Inflammatory macrophage treated with lipopolysaccharide for 4 hours (primary cell): ENCODE measurements at places on chromosomes 2 and 18.
A peak's percentile ranks its signal among the peaks of the same experiment; 100 is the strongest.

DNA sequence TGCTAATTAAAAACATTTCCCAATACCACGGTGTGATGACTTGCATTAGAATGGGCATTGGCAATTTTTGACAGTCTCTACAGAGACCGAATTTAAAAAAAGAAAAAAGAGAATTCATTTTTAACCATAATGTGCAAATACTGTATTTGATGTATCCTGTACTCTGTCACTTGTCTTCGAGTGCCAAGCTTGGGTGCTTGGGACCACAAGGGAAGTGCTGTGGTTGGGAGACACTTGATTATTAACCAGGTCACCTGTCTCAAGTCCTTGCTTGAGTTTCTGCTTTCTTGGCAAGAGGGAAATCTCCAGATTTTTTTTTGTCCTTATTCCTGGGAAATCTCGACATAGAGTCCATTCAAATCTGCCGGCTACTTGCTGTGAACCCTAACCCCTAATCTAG lies 209.0 kb downstream of the MC4R start:
- no peak for DNase-seq

DNA sequence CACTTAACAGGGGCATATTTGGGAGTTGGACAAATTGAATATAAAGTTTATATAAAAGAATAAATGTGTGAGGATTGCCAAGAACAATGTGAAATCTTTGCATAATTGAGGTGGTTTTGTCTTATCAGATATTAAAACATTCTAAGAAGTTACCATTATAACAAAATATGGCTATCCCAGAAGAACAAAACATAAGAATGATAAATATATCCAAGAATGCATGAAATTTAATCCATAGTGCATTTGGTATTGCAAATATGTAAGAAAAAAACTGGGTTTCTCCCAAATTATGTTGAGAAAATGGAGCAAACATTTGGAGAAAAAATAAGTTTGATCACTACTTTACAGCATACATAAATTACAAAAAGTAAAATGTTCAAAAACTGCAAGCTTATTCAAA lies 562.4 kb downstream of the RNF144A start:
- no peak for DNase-seq

DNA sequence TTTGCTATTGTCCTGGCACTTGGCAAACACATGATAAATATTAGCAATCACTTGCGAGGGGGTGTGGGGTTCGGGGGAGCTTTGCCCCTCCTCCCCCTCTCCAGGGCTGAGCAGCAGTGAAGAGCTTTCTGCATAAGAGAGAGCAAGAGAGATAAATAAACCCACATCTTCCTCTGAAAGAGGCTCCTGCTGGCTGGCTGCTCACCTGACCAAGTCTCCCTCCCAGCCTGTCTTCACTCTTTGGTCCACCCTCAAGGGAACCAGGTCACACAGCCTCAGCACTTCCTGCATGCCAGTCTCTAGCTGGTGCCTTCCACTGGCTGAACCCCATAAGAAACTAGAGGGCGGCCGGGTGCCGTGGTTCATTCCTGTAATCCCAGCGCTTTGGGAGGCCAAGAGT lies 18.5 kb upstream of the YWHAQ start:
- no peak for DNase-seq

GRCh38 chr2:19120941-19121750 lies 237.3 kb downstream of the OSR1 start:
- DNase-seq = no peak

- peak; percentile 89 for DNase-seq
Measured at GRCh38 chr2:38474021-38474456, 97.0 kb upstream of the ATL2 start.

DNA sequence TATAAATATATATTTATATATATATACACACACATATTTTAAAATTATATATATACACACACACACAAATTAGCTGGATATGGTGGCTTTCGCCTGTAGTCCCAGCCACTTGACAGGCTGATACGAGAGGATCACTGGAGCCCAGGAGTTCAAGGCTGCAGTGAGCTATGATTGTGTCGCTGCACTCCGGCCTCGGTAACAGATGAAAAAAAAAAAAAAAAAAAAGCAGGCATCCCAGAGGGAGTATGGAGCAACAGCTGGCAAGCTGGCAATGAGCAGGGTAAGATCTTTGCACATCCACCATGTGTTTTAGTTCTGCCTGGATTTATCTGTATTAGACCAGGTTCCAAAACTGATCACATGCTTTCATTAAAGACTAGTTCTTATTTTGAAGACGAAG lies 170.1 kb downstream of the MAP2 start:
- no peak for DNase-seq

GRCh38 chr2:119008108-119008507 lies 66.1 kb downstream of the MARCO start:
- peak; percentile 50 for DNase-seq

- DNase-seq = no peak
Measured at GRCh38 chr18:64270121-64270520, 121.2 kb upstream of the LINC00305 start.

DNA sequence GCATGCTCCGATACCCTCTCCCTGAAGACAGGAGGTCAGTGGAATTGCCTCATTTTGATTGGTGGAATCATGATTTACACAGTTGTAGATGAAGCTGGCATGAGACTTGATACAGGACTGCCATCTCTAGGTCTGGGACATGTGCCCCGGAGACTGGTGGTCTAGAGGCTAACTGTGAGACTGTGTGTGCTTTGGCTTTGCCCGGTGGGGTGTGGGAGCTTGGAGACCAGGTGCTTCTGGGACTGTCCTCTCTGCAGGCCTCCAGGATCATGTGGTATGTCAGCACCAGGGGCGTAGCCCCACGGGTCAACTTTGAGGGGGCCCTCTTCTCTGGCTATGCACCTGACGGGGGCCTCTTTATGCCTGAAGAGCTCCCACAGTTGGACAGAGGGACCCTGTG lies 2.7 kb downstream of the THNSL2 start:
- no peak for DNase-seq

DNA sequence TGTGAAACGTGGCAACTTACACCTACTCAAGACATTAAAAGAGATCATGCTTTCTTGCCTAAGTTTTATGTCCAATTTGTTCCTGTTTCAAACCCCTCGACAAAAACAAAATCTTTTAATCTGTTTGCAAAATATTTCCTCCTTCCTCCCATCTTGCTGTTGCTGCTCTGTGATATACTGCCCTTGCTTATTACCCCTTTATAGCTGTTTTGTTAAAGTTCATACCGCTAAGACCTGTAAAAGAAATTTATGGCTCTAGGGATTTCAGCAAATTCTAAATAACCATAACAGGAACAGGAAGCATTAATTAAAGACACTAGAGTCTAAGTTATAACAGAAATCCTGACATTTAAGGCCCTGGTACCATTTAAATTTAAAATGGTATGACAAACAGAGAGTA lies 1268.2 kb upstream of the PIK3C3 start:
- DNase-seq = no peak

GRCh38 chr2:161905389-161906046 lies 168.5 kb downstream of the DPP4 start:
- peak; percentile 44 for DNase-seq

DNA sequence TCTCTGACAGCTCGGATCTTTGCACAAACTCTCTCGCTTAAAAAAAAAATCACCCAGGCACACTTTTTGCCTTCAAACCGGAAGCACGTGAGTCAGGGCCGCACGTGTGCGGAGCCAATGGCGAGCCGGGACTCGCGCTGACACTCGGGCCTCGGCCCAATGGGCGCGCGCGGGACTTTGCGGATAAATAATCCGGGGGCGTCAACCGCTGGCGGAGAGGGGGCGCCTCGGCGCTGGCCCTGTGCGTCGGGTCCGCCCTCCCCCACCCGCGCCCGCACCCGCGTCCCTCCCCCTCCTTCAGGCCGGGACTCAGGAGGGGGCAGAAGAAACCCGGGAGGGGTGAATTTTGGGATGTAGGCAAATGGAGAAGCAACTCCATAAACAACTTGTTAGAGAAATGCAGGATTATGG lies 319 bp upstream of the EN1 start:
- no peak for DNase-seq

DNA sequence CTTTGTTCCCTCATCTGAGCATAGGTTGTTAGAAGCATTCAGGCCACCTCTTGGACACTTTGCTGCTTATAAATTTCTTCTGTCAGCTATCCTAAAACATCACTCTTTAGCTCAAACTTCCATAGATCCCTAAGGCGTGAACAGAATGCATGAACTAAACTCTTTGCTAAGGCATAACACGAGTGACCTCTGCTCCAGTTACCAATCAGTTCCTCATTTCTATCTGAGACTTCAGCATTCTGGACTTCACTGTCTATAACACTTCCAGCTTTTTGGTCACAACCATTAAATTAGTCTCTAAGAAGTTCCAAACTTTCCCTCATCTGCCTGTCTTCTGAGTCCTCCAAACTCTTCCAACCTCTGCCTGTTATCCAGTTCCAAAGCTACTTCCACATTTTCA lies 8.3 kb upstream of the VWA3B start:
- peak; percentile 43 for DNase-seq

DNA sequence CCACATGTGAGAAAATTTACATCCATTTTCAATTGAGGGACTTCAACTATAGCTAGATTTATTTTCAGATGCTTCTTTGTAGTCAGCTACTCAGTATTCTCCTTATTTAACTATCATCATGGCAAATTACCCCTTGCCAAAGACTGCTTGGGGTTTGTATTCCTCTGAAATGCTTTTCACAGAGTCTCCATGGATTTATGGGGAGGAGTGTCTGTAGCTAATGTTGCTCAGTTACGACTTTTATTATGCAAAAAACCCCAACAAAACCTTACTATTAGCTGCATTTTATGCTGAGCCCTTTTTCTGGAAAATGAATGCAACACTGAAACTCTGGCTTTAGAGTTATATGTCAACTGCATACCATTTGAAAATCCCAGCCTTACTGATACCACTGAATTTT lies 78.6 kb downstream of the RFTN2 start:
- no peak for DNase-seq

GRCh38 chr2:29050591-29050990 lies 23.7 kb downstream of the PCARE start:
- DNase-seq = no peak

DNA sequence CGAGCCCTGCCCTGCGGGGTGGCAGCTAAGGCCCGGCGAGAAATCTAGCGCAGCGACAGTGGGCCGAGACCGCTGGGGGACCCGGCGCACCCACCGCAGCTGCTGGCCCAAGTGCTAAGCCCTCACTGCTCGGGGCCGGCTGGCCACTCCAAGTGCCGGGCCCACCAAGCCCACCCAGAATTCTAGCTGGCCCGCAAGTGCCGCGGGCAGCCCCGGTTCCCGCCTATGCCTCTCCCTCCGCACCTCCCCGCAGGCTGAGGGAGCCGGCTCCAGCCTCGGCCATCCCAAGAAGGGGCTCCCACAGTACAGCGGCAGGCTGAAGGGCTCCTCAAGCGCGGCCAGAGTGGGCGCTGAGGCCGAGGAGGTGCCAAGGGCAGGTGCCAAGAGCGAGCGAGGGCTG lies 55.2 kb upstream of the RND3 start:
- no peak for DNase-seq

GRCh38 chr2:3148716-3149115 lies 228.9 kb downstream of the EIPR1 start:
- DNase-seq = no peak

- no peak for DNase-seq
Measured at GRCh38 chr2:121400201-121400600, 115.2 kb upstream of the TFCP2L1 start.

GRCh38 chr2:207768168-207768865 lies 1.4 kb downstream of the FZD5 start:
- peak; percentile 50 for DNase-seq

GRCh38 chr18:25316381-25317018 lies 35.5 kb downstream of the ZNF521 start:
- DNase-seq = no peak

GRCh38 chr2:235950473-235950809 lies 217.7 kb downstream of the GBX2 start:
- no peak for DNase-seq

GRCh38 chr2:181111059-181111458 lies 130.7 kb downstream of the UBE2E3 start:
- DNase-seq = no peak

- no peak for DNase-seq
Measured at GRCh38 chr18:22168360-22168921, 948 bp upstream of the GATA6 start.

GRCh38 chr2:23675506-23675905 lies 251.4 kb downstream of the ATAD2B start:
- DNase-seq = no peak

DNA sequence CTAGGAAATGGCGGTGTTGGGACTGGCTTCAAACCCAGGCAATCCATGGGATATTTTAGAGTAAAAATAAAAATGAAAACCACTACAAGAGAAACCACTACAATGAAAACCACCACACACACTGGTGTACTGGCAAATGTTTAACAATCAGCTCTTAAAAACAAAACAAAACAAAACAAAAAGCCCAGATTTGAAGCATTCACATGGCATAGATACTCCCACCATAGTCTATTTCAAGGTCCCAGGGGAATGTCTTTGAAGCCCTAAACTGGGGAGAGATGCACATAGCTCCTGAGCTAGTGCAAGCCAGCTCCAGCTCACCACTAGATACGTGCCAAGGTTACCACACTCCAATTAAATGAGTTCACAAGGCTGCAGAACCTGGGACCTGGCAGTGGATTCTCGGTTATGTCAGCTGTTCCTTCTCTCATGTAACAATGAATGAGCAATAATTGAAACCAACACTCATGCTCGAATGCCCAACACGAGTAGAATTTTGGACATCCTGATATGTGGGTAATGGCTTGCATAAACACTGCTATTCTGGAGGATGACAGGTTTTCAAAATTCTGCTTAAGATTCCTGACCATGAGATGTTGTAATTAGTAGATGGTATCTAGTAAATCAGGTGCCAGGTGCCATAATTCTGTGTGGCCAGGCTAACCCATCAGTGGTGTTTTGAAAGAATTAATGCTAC lies 102.2 kb downstream of the OSBPL6 start:
- no peak for DNase-seq

DNA sequence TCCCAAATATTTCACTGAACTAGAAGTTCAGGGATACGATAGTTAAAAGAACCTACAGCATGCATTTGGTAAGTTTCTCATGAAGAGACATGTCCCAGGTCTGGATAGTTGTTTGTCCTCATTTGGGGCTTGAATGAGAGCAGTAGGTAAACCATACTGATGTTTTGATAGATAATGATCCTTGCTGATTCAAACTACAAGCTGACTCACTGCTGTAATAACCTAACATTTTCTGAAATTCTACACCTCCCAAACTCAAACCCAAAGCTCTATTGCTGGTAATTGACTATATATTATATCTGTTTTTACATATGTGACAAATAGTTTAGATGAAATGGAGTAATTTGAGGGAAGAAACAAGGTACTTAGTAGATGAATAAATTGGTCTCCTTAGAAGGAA lies 154.1 kb upstream of the BOD1L2 start:
- DNase-seq = no peak

- DNase-seq = peak; percentile 80
Measured at GRCh38 chr2:58137221-58137620, 90.6 kb downstream of the VRK2 start.

DNA sequence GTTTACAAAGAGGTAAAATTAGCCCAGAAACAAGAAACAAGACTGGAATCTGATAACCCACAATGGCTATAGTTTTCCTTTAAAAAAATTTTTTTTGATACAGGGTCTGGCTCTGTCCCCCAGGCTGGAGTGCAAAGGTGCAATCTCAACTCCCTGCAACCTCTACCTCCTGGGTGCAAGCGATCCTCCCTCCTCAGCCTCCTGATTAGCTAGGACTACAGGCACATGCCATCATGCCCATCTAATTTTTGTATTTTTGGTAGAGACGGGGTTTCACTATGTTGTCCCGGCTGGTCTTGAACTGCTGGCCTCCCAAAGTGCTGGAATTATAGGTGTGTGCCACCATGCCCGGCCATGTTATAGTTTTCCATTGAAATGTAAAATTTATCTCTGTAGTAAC lies 12.3 kb upstream of the PARD6G start:
- DNase-seq = no peak
